ENCODE measurements at places on chromosomes 12 and 14.

- DNase-seq = peak; percentile 9
Observed at GRCh38 chr14:100108840-100109593, 43.8 kb downstream of the EVL start.

DNA sequence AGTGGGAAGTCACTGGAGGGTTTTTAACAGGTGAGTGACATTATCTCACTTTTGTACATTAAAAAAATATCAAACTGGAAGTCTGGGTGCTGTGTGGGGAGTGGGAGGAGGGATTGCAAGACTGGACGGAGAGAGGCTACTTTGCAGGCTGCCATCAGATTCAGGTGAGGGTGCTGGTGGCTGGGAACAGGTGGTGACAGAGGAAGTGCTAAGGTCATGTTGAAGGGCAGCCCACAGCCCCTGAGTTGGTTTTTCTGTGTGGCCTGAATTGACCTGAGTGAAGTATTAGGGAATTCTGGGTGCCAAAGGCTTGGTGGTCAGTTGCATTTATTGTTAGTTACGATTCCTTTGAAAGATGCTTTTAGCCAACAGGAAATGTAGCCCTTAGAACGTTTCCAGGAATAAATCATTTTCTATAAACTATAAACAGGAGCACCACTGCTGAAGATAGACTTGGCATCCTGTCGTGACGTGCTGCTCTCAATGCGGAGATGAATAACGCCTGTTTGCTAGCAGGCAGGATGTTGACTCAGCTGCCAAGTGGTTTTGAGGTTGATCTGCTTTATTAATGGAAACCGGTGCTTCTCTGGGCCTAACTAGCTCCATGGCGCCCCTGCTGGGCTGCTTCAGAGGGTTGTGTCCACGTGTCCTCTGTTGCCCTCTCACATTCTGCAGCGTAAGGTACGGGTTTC, 707.5 kb upstream of the TMEM132C start:
- peak; percentile 73 for DNase-seq

DNA sequence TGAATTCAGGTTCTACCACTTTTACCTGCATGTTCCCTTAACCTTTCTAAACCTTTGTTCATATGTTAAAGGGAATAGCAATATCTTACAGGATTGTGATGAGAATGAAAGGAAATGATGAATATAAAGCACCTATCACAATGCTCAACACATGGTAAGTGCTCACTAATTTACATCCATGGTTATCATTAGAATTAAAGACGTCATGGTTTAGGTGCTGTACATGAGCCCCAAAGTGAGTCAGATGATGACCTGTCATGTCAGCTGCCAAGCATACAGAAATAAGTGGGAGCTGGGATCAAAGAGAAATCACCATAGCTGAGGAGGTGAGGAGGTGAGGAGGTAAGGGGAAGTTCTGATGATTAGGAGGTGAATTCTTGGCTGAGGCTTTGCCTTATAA, 135.9 kb upstream of the ATP2B1 start:
- no peak for DNase-seq

GRCh38 chr12:111757361-111758119, 9.2 kb upstream of the ALDH2 start:
- DNase-seq = no peak

DNA sequence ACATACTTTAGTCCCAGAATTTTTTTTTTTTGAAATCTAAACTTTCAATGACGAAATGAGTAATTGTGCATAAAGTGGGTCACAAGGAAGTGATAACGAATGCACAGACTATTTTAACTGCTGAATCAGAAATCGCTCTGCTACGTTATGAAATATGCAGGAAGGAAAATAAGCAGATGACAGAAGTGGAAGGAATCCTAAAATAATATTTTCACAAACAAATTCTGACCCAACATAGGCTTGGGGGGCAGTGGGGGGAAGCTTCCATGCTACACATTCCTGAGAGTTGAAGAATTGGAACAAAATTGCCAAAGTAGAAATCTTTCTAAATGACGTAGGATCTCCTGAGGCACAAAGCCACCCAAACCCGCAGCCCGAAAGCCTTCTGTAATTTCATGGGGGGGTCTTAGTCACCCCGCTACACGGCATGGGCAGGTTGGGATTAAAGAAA, 89.6 kb downstream of the ARF6 start:
- DNase-seq = peak; percentile 95

DNA sequence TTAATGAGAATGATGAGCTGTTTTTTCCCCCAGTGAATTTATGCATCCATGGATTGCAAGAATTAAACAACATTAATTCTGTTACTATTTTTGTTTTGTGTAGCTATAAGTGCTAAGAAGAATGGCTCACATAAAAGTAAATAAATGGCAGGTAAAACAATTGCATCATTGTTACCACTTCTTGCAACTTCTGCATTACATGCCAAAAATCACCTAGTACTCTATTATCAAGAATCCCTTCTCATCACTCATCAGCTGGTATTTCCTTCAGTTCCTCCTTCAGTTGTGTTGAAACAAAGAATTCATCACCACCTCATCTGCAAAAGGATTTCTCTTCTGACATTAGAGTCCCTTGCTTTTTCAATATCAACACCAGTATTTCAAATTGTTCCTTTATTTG, 773 bp downstream of the A2M start:
- no peak for DNase-seq

DNA sequence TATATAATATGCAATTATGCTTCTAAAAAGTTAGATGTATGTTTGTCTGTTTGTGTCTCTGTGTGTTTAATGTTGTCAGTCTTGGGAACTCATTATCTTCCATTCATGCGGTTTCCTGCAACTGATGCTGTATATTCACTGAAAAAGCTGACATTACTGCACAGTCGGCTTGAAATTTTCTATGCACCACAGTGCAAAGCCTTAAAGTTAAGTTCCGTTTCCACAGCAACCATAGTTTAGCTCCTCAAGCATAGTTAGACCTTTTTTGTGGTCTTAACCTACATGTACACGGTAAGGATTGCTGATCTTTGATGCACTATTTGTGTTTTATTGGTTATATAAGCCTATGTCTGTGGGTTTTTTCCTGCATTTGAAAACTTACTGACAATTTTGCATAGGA, 309.4 kb downstream of the KCNC2 start:
- no peak for DNase-seq

- peak; percentile 27 for DNase-seq
Observed at GRCh38 chr12:92898755-92899154, 30.3 kb downstream of the EEA1 start.

DNA sequence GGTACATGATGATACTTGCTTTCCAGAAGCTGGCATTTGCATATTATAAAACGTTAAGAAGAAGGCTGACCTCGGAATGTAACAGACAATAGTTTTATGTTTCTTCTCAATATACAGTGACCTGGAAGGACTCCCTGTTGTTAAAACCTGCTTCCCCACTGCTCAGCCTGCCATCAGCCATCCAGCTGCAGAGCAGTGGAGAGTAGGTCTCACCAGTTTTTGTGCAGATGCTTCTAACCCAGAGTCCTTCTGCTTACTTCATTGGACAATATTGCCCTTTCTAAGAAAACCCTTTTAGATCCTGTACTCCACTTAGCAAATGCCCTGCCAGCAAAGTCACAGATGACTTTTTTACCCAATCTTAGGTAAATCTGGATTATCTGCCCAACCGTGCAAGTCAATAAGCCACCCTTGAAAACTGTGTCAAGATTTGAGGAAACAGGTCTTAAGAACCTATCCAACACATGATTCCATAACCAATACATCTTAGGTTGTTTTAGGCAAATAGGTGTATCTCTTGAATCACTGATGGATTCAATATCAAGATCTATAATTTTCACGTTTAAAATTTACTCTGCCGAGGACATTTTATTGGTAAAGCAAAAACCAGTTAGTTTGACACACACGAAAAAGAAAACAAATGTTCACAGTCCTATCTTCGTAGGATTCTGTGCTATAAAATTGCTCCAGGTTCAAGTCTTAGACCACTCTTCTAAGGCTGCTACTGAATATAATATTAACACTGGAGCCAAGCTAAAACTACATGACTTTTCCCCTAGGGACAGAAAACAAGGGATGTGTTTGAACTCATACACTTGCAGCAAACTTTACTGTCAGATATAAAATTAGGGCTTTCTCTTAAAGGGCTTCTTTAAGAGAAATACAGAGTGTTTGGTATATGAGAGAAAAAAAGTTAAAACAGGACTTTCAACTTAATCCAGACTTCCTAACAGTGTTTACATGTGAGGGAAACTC, 5.7 kb downstream of the PHLDA1 start:
- peak; percentile 31 for DNase-seq

- DNase-seq = no peak
Observed at GRCh38 chr12:78324234-78324633, 493.5 kb downstream of the NAV3 start.

- DNase-seq = no peak
Observed at GRCh38 chr14:93683226-93683625, 105.1 kb downstream of the PRIMA1 start.

DNA sequence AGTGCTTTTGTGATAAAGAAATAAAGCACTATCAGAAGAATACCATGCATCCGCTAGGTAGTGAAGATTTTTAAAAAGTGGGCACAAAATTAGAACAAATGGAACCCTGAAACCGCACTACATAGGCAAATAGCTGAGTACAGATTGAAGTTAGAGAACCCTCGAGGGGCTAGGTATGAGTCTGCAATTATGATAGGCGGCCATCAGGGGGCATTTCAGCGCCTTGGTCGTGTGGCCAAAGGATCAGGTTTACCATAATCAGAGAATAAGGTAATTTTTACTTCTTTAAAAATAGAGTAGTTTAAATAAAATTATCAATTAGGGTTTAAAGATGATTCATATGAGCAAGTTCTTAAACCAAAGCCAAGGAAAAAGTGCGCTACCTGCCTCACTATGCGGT, 129.8 kb downstream of the TMX1 start:
- no peak for DNase-seq

DNA sequence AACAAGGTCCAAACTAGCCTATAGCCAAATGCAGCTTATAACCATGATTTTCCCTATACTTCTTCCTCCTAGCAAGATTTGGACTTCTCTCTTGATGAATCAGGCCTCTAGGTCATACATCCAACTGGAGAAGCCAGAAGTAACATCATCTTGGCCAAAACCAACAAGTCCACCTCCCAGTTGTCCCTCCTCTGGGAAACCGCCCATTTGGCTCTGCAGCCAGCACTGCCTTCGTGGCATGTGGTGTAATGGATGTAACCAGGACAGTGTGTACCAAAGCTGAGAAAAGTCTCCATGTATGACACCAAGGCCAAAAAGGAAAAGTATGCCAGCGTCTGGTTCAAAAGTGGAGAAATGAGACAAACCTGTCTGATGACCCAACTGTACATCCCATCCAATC, 59.3 kb upstream of the VASH1 start:
- no peak for DNase-seq

- DNase-seq = peak; percentile 93
Observed at GRCh38 chr12:127083008-127083949, 1183.7 kb upstream of the TMEM132C start.

DNA sequence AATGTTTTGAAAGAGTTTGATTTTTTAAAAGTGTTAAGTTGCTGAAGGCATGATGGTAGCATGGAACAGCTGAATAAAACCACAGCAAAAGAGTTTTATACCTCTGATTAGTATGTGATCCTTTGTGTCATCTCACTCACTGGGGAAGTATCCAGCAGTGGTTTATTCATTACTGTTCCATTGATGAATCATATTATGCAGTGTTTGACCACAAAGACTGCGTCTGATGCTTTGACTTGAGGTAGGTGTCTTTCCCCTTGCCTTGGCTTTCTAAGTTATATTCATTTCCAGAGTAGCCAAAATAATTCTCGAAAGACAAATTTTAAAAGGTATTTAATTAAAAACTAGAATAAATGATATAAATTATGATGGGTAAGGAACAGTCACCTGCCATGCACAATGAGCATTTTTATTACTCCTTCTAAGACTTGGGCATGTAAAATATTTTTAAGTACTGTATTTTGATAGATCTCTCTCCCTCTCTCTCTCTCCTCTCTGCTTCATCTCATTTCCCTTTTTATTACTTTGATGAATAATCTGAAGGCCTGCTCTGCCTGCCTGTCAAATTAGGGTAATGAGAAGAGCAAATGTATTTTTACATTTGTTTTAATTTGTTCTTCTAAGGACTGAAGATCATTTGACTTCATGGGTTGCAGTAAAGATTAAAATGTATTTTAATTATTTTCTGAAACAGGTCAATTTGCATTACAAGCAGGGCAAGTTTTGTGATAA, 164.9 kb downstream of the NAV3 start:
- peak; percentile 27 for DNase-seq

DNA sequence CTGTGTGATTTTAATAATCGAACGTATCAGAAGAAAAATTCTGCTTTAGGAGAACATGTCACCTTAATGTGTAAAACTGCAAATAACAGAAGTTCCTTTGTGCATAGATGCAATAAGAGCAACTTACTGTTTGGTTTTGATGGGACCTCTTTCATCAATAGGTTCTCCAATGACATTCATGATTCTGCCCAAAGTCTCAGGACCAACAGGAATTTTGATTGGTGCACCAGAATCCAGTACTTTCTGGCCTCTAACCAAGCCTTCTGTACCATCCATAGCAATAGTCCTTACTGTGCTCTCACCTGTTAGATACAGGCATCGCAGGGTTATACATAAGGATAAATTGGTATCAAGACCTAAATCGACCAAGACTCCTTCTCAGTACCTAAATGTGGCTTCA, 1.1 kb downstream of the ATP5F1B start:
- DNase-seq = peak; percentile 42

GRCh38 chr12:12819752-12820311, 6.7 kb downstream of the DDX47 start:
- DNase-seq = peak; percentile 79

DNA sequence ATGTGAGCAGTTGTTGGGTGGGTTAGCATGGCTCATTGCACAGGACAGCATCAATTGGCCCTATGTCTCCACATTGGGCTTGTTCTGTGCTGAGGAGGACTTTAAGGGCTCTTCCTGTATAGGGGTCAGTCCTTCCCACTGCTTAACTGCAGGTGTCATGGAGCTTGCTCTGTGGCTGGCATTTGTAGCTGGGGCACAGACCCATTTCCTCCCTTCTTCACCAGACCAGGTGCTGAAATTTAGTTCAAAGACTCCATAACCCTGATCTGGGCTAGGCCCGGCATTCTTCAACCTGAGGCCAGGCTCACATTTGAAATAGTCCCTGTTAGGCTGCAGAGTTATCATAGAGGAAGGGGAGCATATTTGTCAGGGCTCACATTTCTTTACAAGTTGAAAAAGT, 12.8 kb downstream of the CHST11 start:
- no peak for DNase-seq

GRCh38 chr12:2924019-2924418, 33.3 kb downstream of the TULP3 start:
- no peak for DNase-seq

- DNase-seq = no peak
Observed at GRCh38 chr12:120960657-120961056, 17.7 kb upstream of the HNF1A start.
